Activated CD4-positive, alpha-beta memory T cell treated with anti-CD3 and anti-CD28 coated beads, Interleukin-2, amount 10 ng/mL, durations not matched to agents 7 days and 5 days (primary cell): ENCODE measurements at places on chromosomes 6 and 20.
A peak's percentile ranks its signal among the peaks of the same experiment; 100 is the strongest.

DNA sequence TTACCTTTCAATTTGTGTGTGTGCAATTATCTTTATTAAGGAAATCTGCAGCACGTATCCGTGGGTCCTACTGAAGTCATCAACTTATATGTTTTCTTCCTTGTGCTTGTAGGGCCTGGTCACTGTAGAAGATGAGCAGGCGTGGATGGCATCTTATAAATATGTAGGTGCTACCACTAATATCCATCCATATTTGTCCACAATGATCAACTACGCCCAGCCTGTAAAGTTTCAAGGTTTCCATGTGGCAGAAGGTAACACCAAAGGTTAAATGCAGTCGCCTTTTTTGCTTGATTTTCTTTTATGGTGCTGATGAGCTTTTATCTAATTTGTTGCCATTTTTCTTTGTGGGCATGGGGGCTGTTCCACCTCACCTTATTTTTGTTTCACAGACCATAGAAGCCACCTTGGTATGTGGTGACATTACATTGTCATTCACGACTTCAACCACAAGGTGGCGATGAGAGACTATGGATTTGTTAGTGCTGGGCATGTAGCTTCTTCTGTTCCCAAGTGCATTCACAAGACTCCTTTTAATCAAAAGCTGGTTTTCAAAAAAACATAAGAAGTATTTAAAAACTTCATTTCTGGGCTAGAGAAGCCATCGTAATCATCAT lies 106.5 kb upstream of the LAMP5 start:
- H3K4me1 ChIP-seq, result no peaks in the 10 kb centered on the region
- no peaks in the 10 kb centered on the region for H3K27me3 ChIP-seq
- DNase-seq, result peak; percentile 45
- no peak overlapping the region for H3K27ac ChIP-seq

- H3K4me3 ChIP-seq, result no peak overlapping the region
- H3K4me1 ChIP-seq, result no peaks in the 10 kb centered on the region
- peaks cover 11% of the 10 kb centered on the region for H3K27me3 ChIP-seq
- no peak overlapping the region for H3K27ac ChIP-seq
- no peak for DNase-seq
- no peaks in the 10 kb centered on the region for H3K36me3 ChIP-seq
These were observed 15.9 kb upstream of the GGTLC1 start for GRCh38 chr20:24004471-24004870.

- no peaks in the 10 kb centered on the region for H3K27me3 ChIP-seq
- H3K4me3 ChIP-seq, result no peak overlapping the region
- peak overlapping the region; percentile 22 for H3K27ac ChIP-seq
- DNase-seq, result no peak
- peaks cover 67% of the 10 kb centered on the region for H3K36me3 ChIP-seq
- H3K4me1 ChIP-seq, result peaks cover 3% of the 10 kb centered on the region
These were observed 45.9 kb downstream of the RARS2 start for GRCh38 chr6:87543696-87544473.

DNA sequence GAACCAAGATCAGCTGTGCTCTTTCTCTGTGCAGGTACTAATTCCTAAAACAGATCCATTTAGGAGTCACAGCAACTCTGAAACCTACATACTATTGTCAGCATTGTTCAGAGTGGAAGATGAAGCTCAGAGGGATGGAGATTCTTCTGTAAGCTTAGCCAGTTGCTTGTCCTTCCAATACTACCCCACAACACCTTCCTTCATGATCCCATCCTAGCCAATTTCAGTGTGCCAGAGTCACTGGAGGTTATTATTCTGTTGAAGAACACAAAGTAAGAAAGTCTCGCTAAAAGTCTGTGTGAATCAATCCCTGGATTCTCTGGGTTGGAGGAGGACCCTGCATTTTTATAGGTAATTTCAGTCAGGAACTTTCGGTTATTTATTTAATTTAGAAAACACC lies 2.3 kb downstream of the POPDC3 start:
- H3K36me3 ChIP-seq, result no peaks in the 10 kb centered on the region
- no peak overlapping the region for H3K27ac ChIP-seq
- H3K4me1 ChIP-seq, result peaks cover 6% of the 10 kb centered on the region
- H3K27me3 ChIP-seq, result peaks cover 56% of the 10 kb centered on the region
- H3K4me3 ChIP-seq, result no peak overlapping the region

- peaks cover 27% of the 10 kb centered on the region for H3K27me3 ChIP-seq
- H3K36me3 ChIP-seq, result no peaks in the 10 kb centered on the region
- no peak overlapping the region for H3K27ac ChIP-seq
- no peak for DNase-seq
These were observed 101.7 kb upstream of the SPACA1 start for GRCh38 chr6:87945966-87946365.

DNA sequence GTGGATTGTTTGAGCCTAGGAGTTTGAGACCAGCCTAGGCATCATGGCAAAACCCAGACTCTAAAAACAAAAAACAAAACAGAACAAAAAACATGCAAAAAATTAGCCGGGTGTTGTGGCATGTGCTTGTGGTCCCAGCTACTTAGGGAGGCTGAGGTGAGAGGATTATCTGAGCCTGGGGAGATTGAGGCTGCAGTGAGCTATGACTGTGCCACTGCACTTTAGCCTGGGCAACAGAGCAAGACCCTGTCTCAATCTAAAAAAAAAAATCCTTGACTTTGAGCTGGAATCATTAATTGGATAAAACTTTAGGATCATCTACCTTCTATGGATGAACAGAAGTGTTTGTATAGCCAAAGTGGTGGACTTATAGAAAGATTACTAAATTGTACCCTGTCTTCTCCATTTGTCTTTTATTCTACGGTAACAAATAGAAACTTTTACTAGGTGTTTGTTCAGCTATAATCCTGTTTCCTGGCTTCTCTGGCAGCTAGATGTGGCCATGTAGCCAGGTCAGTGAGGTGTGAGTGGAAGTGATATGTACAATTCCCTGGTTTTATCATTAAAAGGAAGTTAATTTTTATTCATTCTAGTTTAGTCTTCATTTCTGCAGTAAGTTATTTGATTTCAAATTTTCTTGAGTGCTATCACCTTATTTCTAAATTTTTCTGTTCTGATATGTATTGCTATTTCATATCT lies 108.3 kb upstream of the RNF24 start:
- no peak overlapping the region for H3K4me3 ChIP-seq
- peaks cover 2% of the 10 kb centered on the region for H3K36me3 ChIP-seq
- peaks cover 8% of the 10 kb centered on the region for H3K4me1 ChIP-seq
- no peak for DNase-seq

- H3K27me3 ChIP-seq, result peaks cover 8% of the 10 kb centered on the region
- H3K27ac ChIP-seq, result no peak overlapping the region
- no peak for DNase-seq
- peaks cover 15% of the 10 kb centered on the region for H3K4me1 ChIP-seq
- no peaks in the 10 kb centered on the region for H3K36me3 ChIP-seq
These were observed 26.1 kb downstream of the POPDC3 start for GRCh38 chr6:105153676-105154075.

DNA sequence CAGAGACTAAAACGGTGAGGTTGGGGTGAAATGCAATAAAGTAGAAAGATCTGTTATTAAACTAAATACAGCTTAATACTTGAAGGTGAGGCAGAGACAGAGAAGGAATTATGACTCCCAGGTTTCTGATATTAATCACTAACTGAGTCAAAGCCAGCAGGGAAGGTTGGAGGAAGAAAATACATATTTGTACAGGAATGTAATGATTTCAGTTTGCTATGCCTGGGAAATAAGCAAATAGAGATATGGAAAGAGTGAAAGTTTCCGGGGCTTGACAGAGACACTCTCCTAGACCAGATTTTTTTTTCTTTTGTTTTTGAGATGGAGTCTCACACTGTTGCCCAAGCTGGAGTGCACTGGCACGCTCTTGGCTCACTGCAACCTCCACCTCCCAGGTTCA lies 76.8 kb downstream of the PTPRK start:
- H3K27ac ChIP-seq, result no peak overlapping the region
- H3K4me3 ChIP-seq, result no peak overlapping the region

DNA sequence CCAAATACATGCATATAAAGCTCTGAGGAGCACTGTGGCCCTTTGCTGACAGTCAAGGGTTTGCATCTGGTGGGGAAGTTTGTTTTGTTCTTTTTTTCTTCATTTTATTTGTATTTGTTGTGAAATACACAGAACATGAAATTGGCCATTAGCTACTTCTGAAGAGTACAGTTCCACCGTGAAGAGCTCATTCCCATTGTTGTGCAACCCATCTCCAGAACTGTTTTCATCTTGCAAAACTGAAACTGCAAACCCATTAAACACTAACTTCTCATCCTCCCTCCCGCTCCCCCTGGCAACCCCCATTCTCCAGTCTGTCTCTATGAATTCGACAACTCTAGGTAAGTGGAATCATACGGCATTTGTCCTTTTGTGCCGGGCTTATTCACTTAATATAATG lies 231.3 kb downstream of the TFAP2C start:
- no peak overlapping the region for H3K4me3 ChIP-seq
- H3K27me3 ChIP-seq, result peaks cover 6% of the 10 kb centered on the region
- H3K4me1 ChIP-seq, result no peaks in the 10 kb centered on the region

DNA sequence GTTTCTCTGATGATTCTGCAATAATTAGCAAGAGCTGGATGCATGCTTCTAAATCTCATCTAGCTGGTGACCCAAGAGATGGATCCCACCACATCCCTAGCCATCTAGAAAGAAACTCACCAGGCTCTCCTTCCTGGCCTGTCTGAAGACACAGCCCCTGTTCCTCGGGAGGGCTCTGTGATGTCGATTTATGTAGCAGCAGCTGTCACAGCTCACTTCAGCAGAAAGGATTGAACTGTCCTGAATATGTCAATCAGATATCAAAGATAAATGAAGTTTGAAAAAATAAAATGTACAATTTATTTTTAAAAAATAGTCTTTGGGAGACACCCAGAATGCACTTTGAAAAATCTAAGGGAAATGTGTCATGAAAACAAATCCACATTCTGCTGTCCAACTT lies 67.3 kb upstream of the TSHZ2 start:
- H3K4me3 ChIP-seq, result no peak overlapping the region
- H3K27ac ChIP-seq, result no peak overlapping the region
- no peaks in the 10 kb centered on the region for H3K27me3 ChIP-seq
- H3K36me3 ChIP-seq, result no peaks in the 10 kb centered on the region
- no peak for DNase-seq

DNA sequence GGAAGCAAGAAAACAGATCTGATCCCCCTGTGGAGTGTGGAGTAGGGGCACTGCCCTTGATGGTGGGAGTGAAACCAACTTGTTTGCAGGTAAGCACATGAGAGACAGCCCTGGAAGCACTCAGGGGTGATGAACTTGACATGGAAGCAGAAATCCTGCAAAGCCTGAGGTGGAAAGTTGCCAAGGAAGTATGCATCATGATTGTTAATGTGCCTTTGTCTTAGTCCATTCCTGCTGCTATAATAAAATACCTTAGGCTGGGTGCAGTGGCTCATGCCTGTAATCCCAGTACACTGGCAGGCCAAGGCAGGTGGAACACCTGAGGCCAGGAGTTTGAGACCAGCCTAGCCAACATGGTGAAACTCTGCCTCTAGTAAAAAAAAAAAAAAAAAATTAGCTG lies 40.2 kb upstream of the IFNGR1 start:
- DNase-seq, result no peak
- peaks cover 13% of the 10 kb centered on the region for H3K27me3 ChIP-seq
- H3K36me3 ChIP-seq, result peaks cover 9% of the 10 kb centered on the region
- H3K4me1 ChIP-seq, result peaks cover 12% of the 10 kb centered on the region
- no peak overlapping the region for H3K4me3 ChIP-seq
- H3K27ac ChIP-seq, result no peak overlapping the region

- H3K27me3 ChIP-seq, result no peaks in the 10 kb centered on the region
- no peaks in the 10 kb centered on the region for H3K4me1 ChIP-seq
- no peak overlapping the region for H3K4me3 ChIP-seq
These were observed 609.3 kb upstream of the CITED2 start for GRCh38 chr6:139983555-139984276.

- no peaks in the 10 kb centered on the region for H3K36me3 ChIP-seq
- H3K27me3 ChIP-seq, result peaks cover 12% of the 10 kb centered on the region
- no peak for DNase-seq
- H3K27ac ChIP-seq, result no peak overlapping the region
- H3K4me1 ChIP-seq, result peaks cover 68% of the 10 kb centered on the region
- no peak overlapping the region for H3K4me3 ChIP-seq
These were observed 92.4 kb upstream of the NFATC2 start for GRCh38 chr20:51634877-51635276.

DNA sequence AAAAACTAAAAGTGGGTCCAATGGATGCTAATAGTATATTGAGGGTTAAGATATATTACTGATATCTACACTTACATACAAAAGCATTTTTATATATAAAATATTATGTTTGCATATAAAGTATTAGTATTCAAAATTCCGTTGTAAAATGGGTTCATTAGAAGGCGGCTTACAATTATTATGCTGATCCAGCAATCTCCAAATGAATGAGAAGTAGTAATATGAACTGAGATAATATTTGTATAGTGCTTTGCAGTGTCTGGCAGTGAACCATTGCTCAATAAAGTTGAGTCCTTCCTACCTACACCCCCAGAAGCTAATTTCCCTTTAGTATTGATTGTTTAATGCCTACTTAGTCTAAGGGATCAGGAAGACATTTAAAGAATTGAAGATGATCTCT lies 146.2 kb downstream of the UST start:
- no peak for DNase-seq
- H3K36me3 ChIP-seq, result peaks cover 2% of the 10 kb centered on the region
- no peak overlapping the region for H3K4me3 ChIP-seq

- DNase-seq, result peak; percentile 72
- H3K4me1 ChIP-seq, result peaks cover 48% of the 10 kb centered on the region
- H3K4me3 ChIP-seq, result no peak overlapping the region
- no peaks in the 10 kb centered on the region for H3K27me3 ChIP-seq
- peak overlapping the region; percentile 9 for H3K27ac ChIP-seq
- H3K36me3 ChIP-seq, result no peaks in the 10 kb centered on the region
These were observed 89.1 kb upstream of the CLDN20 start for GRCh38 chr6:155174576-155175211.

DNA sequence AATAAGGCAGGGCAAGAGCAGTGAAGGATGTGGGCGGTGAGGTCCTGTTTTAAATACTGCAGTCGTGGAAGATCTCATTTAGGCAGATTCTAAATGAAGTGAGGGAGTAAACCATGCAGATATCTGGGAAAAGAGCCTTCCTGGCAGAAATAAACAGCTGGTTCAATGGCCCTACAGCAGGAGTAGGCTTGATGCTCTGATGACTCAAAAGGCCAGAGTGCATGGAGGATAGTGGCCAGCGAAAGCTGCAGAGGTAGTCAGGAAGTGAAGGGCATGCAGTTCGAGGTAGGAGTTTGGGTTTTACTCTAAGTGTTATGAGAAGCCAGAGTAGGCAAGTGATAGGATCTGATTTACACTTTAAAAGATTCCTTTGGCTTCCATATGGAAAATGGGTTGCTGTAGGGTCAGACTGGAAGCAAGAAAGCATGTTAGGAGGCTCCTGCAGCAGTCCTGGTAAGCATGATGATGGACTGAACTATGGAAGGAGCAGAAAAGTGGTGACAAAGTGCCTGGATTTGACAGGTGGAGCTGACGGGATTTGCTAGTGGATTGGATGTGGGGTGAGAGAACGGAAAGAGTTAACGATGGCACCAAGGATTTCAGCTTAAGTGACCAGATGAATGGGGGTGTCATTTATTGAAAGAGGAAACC lies 150.0 kb downstream of the GJA10 start:
- H3K27ac ChIP-seq, result no peak overlapping the region
- no peak for DNase-seq
- peaks cover 2% of the 10 kb centered on the region for H3K36me3 ChIP-seq
- peaks cover 30% of the 10 kb centered on the region for H3K4me1 ChIP-seq

- H3K4me3 ChIP-seq, result no peak within 1 kb of the TSS
- no peak within 1 kb of the TSS for H3K27ac ChIP-seq
- DNase-seq, result no peak
- H3K27me3 ChIP-seq, result peaks cover 22% of the 10 kb centered on the region
- no peaks in the 10 kb centered on the region for H3K36me3 ChIP-seq
These were observed at the start of gene CST3 for GRCh38 chr20:23637282-23638221. CST3 (minus strand) TSS chr20:23637955; CDS start chr20:23637862, 93 bp downstream.
